ENCODE measurements at places on chromosomes 6 and 20. TPM values are rescaled to one million over a fixed set of nuclear protein-coding genes. Genes with fewer than 3 reads are reported as not detected.
A peak's percentile ranks its signal among the peaks of the same experiment; 100 is the strongest.

The RBPJL gene
- not detected for total RNA-seq

The CLPSL2 gene
- not detected for total RNA-seq

- H3K27me3 ChIP-seq: no peaks in the 10 kb centered on the region
- peak; percentile 47 for DNase-seq
- peak within 1 kb of the TSS; percentile 93 for H3K4me3 ChIP-seq
- H3K4me1 ChIP-seq: peaks cover 9% of the 10 kb centered on the region
- peak within 1 kb of the TSS; percentile 86 for H3K27ac ChIP-seq
Observed at GRCh38 chr6:43021270-43022047, at the start of gene RRP36. Gene RRP36 (plus strand): TSS chr6:43021623. CDS start chr6:43021655, 32 bp downstream.

DNA sequence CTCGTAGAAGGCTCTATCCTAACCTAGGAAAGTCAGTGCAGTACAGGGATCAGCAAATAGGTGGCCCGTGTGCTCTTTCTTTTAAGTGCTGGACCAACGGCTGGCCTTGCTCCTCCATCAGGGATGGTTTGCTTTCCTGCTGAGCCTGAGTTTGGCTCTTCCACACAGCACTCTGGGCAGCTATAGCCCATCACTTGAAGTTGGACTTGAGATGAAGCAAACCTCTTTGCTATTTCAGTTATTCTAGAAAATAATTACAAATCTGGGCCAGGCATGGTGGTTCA is 66.9 kb upstream of the KCNK16 start:
- H3K4me3 ChIP-seq: no peak overlapping the region
- no peak for DNase-seq
- no peak overlapping the region for H3K27ac ChIP-seq

DNA sequence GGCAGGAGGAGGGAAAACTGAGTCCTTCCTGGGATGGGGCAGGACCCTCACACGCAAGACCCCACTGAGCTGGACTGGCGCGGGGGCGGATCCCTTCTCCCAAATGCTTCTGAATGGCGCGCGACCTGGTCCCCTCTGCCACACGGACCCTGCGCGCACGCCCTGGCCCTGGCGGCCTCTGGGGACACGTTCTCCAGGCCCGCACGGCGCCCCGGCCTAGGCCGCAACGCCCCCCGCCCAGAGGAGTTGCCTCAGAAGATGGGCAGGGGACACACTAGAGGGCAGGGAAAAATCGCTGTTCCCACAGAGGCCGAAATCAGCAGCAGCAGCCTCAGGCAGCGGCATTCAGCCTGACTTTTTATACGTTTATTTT is 45.2 kb upstream of the OSTM1 start:
- H3K4me3 ChIP-seq: no peak overlapping the region
- no peaks in the 10 kb centered on the region for H3K27me3 ChIP-seq
- H3K36me3 ChIP-seq: no peaks in the 10 kb centered on the region

The IPCEF1 gene
- total RNA-seq: 3.7 TPM

- no peak overlapping the region for H3K27ac ChIP-seq
- DNase-seq: no peak
- no peaks in the 10 kb centered on the region for H3K4me1 ChIP-seq
- no peak overlapping the region for H3K4me3 ChIP-seq
- H3K27me3 ChIP-seq: no peaks in the 10 kb centered on the region
Observed at GRCh38 chr20:48025661-48026060, 240.4 kb upstream of the SULF2 start.

- no peaks in the 10 kb centered on the region for H3K36me3 ChIP-seq
- H3K4me3 ChIP-seq: no peak overlapping the region
- H3K27ac ChIP-seq: no peak overlapping the region
- peak; percentile 79 for DNase-seq
- H3K4me1 ChIP-seq: no peaks in the 10 kb centered on the region
- no peaks in the 10 kb centered on the region for H3K27me3 ChIP-seq
Observed at GRCh38 chr6:87929843-87930288, 117.8 kb upstream of the SPACA1 start.

- no peaks in the 10 kb centered on the region for H3K27me3 ChIP-seq
- DNase-seq: no peak
- no peaks in the 10 kb centered on the region for H3K36me3 ChIP-seq
- H3K4me1 ChIP-seq: no peaks in the 10 kb centered on the region
- H3K4me3 ChIP-seq: no peak overlapping the region
Observed at GRCh38 chr6:11522812-11523605, 14.5 kb upstream of the TMEM170B start.

The GCNT2 gene
- 13.4 TPM for total RNA-seq

DNA sequence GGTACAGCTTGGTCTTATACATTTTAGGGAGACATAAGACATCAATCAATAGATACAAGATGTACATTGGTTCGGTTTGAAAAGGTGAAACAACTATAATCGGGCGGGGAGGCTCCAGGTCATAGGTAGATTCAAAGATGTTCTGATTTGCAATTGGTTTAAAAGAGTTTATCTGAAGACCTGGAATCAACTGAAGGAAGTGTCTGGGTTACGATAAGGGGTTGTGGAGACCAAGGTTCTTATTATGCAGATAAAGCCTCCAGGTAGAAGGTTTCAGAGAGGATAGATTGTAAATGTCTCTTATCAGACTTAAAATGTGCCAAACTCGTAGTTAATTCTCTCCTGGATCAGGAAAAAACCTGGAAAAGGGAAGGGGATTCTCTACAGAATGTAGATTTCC is 5.9 kb upstream of the SERPINB6 start:
- H3K36me3 ChIP-seq: no peaks in the 10 kb centered on the region
- no peak for DNase-seq
- no peak overlapping the region for H3K4me3 ChIP-seq
- no peaks in the 10 kb centered on the region for H3K4me1 ChIP-seq
- H3K27me3 ChIP-seq: no peaks in the 10 kb centered on the region

DNA sequence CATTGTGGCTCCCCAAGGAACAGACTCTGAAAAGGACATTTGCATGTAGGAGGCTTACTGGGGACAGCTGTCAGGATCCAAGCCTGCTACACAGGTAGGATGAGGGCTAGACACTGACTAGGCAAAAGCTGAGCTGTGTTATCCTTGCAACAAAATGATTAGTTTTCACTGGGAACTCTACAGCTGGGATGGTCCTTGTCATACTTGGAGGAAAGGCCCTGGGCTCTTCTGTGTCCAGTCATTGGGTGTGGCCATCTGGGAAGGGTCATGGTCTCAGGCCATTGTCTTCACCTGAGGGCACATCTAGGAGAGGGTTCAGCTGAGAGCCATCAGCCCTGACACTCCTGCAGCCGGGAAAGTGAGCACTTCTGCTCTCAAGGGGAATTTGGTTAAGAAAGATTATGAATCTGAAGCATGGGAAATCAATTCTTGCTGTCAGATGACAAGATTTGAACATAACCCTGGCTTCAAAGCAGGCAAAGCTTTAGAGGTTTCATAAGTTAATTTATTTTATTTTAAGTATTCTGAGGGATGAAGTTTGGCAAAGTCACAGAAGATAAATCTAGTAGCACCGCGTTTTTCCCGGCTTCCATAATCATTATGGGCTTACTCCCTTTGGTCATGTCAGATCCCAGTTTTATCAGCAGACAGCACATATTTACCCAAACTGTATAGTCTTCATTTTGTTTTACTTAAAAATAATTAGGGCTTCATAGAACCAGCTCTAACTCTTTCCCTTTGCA is 78.4 kb upstream of the SLC22A23 start:
- no peak for DNase-seq
- no peak overlapping the region for H3K27ac ChIP-seq
- no peak overlapping the region for H3K4me3 ChIP-seq

The PAK1IP1 gene
- total RNA-seq: 10.4 TPM

The POLR1H gene
- total RNA-seq: 24.1 TPM

- H3K27ac ChIP-seq: no peak overlapping the region
- no peaks in the 10 kb centered on the region for H3K4me1 ChIP-seq
- no peaks in the 10 kb centered on the region for H3K36me3 ChIP-seq
Observed at GRCh38 chr6:43457643-43458042, 2.3 kb upstream of the DLK2 start.

The TNFAIP3 gene
- total RNA-seq: 25.9 TPM

The ZSCAN23 gene
- total RNA-seq: 6.0 TPM

DNA sequence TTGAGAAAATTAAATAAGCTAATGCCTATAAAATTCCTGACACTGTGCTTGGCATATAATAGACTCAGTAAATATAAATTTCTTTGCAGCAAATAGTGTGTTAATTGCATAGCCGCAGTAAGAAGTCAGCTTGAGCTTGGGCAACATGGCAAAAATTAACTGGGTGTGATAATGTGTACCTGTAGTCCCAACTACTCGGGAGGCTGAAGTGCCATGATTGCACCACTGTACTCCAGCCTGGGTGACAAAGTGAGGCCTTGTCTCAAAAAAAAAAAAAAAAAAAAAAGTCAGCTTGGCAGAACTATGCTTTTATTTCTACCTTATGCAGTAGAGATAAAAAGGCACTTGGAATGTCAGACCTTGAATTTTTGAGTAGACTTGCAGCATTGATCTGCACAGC is 121.8 kb downstream of the AKAP7 start:
- no peaks in the 10 kb centered on the region for H3K27me3 ChIP-seq
- no peaks in the 10 kb centered on the region for H3K4me1 ChIP-seq
- H3K27ac ChIP-seq: no peak overlapping the region
- H3K36me3 ChIP-seq: no peaks in the 10 kb centered on the region
- DNase-seq: no peak

Data from breast epithelium (tissue), 4 donors.